ENCODE measurements at places on chromosomes 16 and 17. TPM values are rescaled to one million over a fixed set of nuclear protein-coding genes. Genes with fewer than 3 reads are reported as not detected.
A peak's percentile ranks its signal among the peaks of the same experiment; 100 is the strongest.

SMTNL2 gene
- polyA plus RNA-seq: 0.21 TPM

GPR142 gene
- not detected for polyA plus RNA-seq

CARD14 gene
- 0.17 TPM for polyA plus RNA-seq

OR1A1 gene
- not detected for polyA plus RNA-seq

DNA sequence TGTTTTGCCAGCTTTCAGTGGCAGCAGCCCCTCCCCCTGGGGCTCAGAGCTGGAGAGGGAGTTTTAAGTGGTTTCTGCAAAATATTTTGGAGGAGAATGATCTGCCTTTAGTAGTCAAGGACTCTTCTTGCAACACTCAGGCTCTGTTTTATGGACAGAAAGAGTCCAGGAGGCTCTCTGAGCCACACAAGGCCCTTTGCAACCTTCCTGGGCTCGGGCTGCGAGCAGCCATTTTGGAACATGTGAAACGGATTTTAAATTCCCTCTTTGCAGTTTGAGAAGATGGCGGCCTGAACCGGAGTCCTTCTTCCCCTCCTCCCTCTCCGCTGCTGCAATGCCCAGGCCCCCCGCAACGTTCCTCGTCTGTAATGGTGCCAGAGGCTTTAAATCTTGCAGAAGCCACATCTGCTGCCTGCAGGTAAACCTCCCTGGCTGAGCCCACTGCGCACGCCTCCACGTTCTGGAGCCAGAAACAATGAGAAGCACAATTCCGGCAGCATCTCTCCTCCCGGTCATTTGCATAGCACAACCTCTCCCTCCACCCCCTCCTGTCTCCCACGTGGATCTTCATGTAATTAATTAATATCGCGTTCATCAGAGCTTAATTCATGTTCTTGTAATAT is 386.1 kb downstream of the SEC14L1 start:
- DNase-seq: no peak

GRCh38 chr17:6671431-6671830 is 19.9 kb downstream of the C17orf100 start:
- no peak for DNase-seq

- no peak for DNase-seq
These were observed 48.5 kb downstream of the CDH13 start for GRCh38 chr16:82675300-82675699.

GRCh38 chr17:80262775-80263244 is 2.2 kb downstream of the RNF213 start:
- no peak for DNase-seq

DNA sequence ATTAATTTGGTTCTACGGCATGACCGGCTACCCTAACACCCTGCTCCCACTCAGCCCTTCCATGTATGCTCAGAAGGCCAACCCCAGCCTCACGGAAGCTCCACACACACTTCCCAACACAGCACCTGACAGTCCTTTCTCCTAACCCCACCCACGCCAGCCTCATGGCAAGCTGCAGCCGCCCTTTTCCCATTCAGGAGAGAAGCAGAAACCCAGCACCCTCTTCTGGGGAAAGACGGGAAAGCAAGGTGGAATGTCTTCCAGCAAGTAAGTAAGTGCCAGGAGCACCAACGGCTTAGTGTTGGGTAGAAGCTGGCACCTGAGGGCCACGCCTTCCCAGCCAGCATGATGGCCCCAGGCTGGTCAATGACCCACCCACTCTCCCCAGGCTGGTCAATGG is 32.1 kb downstream of the ABR start:
- peak; percentile 87 for DNase-seq

DNA sequence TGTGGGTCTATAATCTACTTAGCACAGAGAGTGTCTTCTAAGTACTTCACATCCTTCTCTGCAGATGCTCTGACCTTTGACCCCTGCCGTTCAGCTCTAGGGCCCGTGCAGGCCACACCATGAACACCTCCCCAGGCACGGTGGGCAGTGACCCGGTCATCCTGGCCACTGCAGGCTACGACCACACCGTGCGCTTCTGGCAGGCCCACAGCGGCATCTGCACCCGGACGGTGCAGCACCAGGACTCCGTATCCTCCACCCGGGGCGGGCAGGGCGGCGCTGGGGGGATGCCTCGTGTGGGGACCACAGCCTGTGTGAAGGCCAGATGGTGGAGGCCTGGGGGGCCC is 686 bp downstream of the MLST8 start:
- DNase-seq: no peak

DNA sequence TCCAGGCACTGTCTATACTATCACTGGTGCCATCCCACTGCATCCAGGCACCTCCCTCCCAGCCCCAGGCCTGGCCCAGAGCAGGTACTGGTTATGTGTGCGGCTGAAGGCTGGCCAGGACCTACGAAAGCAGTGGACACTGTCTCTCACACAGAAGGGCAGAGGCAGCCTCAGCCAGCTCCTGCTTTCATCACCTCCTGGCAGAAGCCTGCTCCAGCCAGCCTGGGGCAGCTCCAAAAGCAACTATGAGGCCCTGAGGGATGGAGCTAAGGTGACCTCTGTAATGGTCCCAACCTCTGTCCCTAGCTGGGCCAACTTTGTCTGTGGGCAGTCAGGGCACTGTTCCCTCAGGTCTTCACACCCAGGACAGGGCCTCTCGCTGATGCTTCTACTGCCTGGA is 18.8 kb downstream of the HSD11B2 start:
- no peak for DNase-seq

GRCh38 chr17:42311240-42312034 is 23.1 kb downstream of the STAT5A start:
- no peak for DNase-seq

GRCh38 chr17:56395787-56396186 is 197.7 kb upstream of the NOG start:
- DNase-seq: no peak

DNA sequence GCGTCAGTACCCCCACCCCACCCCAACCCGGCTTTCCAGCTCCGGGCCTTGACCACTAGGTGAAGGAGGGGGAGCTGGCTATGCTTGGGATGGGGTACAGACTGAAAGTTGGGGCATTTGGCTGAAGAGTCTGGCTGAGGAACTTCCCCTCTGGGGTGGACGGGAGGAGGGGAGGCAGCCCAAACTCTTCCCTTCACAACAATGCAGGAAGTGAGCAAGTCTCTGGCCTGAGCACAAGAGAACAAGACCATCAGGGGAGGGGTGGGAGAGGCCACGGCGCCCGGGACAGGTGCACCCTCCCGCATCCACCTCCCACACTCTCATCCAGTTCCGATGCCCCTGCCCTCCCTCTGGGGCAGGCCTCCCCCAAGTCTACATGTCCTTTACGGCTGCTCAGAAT is 5.6 kb downstream of the USH1G start:
- no peak for DNase-seq

DNA sequence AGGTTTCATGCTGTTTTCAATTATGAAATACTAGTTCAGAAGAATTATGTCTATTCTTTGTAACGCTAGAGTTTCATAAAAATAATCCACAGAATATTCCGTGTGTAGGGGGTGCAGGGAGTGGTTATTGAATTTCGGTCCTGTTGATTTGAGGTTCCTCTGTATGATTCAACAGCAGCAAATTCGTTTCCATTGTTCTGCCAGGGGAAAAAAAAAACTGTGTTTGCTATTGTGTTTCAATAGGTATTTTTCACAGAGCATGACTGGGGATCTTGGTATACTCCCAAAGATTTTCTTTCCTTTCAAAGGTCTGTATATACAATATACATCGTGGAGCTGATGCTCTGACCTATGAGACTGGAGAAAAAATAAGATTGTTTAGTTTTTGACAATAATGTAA is 15.8 kb downstream of the SHISA9 start:
- DNase-seq: no peak

DNA sequence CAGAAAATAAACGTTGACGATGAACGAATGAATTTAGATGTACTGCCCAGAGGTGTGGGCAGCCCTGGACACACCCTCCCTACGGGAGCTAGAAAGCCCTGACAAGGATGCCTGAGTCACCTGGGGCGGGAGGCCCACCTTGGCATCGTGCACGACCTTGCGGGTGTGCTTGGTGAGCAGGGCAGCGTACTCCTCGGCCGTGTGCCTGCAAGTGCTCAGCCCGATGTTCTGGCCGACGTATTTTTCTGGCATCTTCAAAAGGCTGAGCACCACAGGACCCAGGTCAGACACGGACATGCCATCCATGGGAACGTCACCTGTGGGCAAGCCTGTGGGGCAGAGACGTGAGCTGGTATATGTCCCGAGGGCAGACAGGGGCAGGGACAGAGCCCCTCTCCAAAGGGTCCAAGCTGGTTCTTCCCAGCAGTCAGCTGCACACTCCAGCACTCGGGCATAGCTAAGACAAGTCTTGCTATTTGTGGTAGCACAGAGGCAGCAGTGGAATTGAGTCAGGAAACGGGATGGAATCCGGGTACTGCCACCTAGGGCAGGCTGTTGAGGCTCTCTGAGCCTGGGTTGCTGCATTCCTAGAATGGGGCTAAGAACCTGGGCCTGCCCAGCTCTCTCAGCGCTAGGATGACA is 10.8 kb downstream of the NMRAL1 start:
- no peak for DNase-seq

GRCh38 chr17:73205459-73205961 is 12.7 kb downstream of the COG1 start:
- DNase-seq: no peak

GRCh38 chr17:53724726-53725125 is 98.0 kb upstream of the KIF2B start:
- DNase-seq: no peak

- DNase-seq: no peak
These were observed 31.0 kb upstream of the BHLHA9 start for GRCh38 chr17:1239210-1239609.

- DNase-seq: no peak
These were observed 89.9 kb downstream of the IRF8 start for GRCh38 chr16:85988723-85989313.

DNA sequence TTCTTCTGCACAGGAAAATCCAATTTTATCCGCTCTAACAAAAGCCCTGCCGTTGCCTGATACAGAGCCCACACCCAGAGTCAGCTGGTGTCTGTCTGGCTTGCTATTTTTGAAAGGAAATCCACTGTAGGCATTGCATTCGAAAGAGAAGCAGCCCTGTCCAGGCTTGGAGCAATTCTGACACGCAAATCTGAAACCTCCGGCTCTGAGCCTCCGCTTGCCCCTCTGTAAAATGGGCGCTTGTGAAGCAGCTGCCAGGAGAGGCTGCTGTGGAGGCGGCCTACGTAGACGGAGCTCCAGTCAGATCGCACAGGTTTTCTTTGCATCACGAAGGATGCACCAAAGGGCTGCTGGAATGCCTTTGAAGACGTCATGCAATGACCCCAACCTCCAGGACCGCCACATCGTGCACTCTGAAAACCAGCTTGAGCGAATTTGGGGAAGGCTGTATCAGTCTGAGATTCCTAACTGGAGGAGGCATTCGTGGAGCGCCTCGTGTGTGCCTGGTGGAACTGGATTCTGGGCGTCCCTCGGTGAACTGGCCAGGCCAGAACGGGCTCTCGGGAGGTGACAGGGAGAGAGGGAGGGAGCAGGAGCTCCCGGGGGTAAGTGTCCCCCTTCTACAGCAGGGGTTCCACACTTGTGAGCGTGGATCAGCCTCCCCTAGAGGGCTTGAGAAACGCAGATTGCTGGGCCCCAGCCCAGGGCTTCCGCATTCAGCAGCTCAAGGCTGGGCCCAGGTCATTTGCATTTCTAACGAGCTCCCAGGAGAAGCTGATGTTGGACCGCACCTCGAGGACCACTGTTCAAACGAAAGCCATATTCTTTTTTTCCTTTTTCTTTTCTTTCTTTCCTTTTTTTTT is 215.5 kb downstream of the MRTFB start:
- DNase-seq: no peak

DNA sequence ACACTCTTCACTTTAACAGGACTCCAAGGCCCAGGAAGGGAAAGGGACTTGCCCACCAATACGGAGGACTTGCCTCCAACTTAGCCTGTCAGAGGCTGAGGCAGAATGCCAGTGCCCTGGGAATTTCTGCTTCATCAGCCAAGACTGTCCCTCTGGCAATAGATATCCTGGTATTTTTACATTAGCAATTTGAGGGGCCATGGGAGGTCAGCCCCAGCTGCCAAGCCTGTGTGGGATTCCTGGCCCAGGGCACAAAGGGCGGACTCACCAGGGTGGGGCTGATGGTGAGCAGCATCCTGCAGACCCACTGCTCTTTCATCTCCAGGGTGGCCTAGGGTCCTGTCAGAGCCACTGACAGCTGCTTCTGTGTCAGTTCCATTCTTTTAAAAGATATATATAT is 78.3 kb upstream of the CIBAR2 start:
- DNase-seq: no peak

DNA sequence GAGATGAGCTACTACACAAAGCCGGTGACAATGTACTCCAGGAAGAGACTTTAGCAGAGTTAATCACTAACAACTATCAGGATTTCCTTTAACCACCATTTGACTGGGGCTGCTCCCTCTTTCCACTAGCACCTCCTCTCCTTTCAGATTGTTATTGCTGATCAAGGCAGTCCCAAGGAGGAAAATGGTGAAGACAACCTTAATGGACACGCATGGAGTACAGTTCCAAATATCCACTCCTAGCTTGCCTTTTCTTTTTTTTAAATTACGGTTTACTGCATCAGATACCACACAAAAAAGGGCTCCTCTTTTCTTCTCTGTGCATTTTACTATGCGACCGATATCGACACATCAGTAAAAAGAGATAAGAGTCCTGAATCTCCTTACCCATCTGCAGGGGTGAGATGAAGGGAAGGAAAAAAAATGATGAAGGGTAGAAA is 30.9 kb downstream of the FAM222B start:
- DNase-seq: peak; percentile 65

- DNase-seq: no peak
These were observed 116.3 kb downstream of the AMFR start for GRCh38 chr16:56309008-56309407.

- DNase-seq: no peak
These were observed 83.2 kb downstream of the CNTNAP4 start for GRCh38 chr16:76360404-76360803.

GRCh38 chr17:78529871-78530670 is 47.1 kb downstream of the DNAH17 start:
- DNase-seq: no peak

- no peak for DNase-seq
These were observed 13.9 kb upstream of the CAPNS2 start for GRCh38 chr16:55552621-55553020.

Data from A549 (cell line).